ENCODE measurements at places on chromosomes 5 and 9. TPM values are rescaled to one million over a fixed set of nuclear protein-coding genes. Genes with fewer than 3 reads are reported as not detected.

Gene GCNT4
- 0.29 TPM for total RNA-seq

Gene NSA2
- 113 TPM for total RNA-seq

Gene LRRTM2
- not detected for total RNA-seq

Gene SAXO1
- total RNA-seq, result not detected

Gene NEURL1B
- 10.0 TPM for total RNA-seq

Gene KCNMB1
- total RNA-seq, result not detected

Gene STKLD1
- 0.64 TPM for total RNA-seq

Gene GDNF
- 0.05 TPM for total RNA-seq

Gene CD74
- total RNA-seq, result 0.07 TPM

Gene TESK1
- total RNA-seq, result 28.1 TPM

Gene RETREG1
- 2.8 TPM for total RNA-seq

Gene SMC2
- total RNA-seq, result 19.0 TPM

Gene DHX29
- 20.6 TPM for total RNA-seq

Gene GNA14
- 0.05 TPM for total RNA-seq

Gene TLX3
- not detected for total RNA-seq

Gene ASPN
- not detected for total RNA-seq

Gene PCDHGA8
- total RNA-seq, result 0.02 TPM

Gene ELAVL2
- total RNA-seq, result 0.04 TPM

Measured in A549 treated with AZD2906 at 1 μM for 4 hours (cell line).